Lower lobe of right lung (tissue), 2 donors: ENCODE measurements at places on chromosomes 4 and X.

- DNase-seq, result no peak
Measured at GRCh38 chrX:145751943-145752342, 65.7 kb upstream of the SLITRK2 start.

GRCh38 chr4:184808713-184809050, 17.1 kb downstream of the ACSL1 start:
- DNase-seq, result no peak

GRCh38 chr4:138259271-138259670, 17.1 kb upstream of the SLC7A11 start:
- no peak for DNase-seq

DNA sequence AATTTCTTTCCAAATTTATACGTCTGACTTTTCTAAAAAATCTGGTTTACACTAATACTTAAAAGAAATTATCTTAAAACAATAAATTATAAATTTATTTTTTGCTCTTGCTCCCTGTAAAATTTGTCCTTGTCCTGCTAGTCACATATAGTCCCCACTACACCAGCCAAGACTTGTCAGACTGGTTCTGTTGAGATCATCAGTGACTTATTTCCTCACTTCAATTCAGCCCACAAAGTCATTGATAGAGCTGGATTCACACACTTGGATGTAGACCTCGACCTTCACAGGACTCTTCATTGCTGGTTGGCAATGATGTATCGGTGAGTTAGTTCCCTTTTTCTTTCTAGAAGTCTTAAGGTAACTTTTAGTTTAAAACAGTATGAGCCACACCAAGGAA, at the start of gene TMPRSS11E:
TMPRSS11E (plus strand) TSS at position 263 of the 400 bp plus-strand sequence; CDS start at position 313, 50 bp downstream.
- no peak for DNase-seq

DNA sequence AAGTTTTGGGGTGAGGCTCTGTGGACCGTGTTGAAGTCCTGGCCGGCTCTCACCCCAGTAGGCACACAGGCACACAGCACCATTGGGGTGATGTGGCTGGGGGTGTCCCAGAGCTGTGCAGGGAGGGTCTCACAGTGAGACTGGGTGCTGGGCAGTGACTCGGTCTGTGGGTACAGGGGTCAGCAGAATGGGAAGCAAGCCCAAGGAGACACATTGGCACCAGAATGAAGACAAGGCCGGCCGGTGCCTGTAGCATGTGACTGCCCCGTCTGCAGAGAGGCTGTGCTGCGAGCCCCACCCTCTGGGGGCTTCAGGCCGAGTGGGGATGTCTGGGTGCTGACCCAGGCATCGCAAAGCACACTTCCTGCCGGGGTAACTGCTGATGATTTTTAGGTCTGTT, 5.2 kb downstream of the MAEA start:
- DNase-seq, result no peak

- no peak for DNase-seq
Measured at GRCh38 chrX:20382518-20383297, 116.0 kb upstream of the RPS6KA3 start.

- no peak for DNase-seq
Measured at GRCh38 chr4:80141543-80141942, 55.8 kb upstream of the PRDM8 start.

DNA sequence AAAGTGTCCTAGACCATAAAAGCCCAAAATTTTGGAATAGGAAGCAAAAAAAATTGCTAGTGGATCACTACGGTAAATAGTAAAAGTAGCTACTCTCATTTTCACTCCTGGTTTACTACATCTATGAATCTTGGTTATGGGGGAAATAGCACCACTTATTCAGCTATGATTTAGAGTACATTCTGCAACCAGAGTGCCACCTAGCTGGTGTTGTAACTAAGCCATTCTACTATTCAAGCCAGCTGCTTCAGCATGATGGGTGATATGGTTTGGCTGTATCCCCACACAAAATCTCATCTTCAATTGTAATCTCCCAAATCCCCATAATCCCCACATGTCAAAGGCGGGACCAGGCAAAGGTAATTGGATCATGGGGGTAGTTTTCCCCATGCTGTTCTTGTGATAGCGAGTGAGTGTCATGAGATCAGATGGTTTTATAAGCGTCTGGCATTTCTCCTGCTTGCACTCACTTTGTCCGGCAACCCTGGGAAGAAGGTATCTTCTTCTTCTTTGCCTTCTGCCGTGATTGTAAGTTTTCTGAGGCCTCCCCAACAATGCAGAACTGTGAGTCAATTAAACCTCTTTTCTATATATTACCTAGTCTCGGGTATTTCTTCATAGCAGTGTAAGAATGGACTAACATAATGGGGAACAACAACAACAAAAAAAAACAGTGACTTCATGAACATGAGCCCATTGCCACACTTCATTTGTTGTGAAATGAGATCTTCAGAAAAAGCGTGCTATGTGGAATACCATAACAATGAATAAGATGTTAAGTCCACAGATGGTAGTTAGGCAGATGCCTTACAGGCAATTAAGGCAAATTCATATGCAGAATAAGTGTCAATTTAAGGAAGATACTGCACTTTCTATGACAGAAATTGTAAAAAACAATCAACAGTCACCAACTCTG, 280.1 kb downstream of the PABPC4L start:
- DNase-seq, result no peak

DNA sequence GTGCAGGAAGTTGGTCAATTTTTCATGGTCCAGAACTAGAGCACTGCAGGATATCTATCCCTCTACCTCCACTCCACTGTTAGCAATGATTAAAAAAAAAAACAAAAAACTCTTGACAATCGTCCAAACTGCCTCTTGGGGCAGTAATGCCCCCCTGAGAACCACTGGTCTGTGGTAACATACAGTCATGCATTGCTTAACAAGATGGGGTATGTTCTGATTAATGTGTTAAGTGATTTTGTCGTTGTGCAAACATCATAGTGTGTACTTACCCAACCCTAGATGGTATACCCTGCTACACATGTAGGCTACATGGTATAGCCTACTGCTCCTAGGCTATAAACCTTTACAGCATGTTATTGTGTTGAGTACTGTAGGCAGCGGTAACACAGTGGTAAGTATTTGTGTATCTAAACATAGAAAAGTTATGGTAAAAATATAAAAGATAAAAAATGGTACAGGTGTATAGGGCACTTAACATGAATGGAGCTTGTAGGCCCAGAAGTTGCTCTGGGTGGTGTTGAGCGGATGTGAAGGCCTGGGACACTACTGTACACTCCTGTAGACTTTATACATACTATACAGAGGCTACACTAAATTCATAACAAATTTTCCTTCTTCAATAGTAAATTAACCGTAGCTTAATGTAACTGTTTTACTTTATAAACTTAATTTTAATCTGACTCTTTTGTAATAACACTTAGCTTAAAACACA, 34.1 kb downstream of the ART3 start:
- no peak for DNase-seq

GRCh38 chrX:108001218-108001814, 19.1 kb upstream of the TEX13B start:
- no peak for DNase-seq

DNA sequence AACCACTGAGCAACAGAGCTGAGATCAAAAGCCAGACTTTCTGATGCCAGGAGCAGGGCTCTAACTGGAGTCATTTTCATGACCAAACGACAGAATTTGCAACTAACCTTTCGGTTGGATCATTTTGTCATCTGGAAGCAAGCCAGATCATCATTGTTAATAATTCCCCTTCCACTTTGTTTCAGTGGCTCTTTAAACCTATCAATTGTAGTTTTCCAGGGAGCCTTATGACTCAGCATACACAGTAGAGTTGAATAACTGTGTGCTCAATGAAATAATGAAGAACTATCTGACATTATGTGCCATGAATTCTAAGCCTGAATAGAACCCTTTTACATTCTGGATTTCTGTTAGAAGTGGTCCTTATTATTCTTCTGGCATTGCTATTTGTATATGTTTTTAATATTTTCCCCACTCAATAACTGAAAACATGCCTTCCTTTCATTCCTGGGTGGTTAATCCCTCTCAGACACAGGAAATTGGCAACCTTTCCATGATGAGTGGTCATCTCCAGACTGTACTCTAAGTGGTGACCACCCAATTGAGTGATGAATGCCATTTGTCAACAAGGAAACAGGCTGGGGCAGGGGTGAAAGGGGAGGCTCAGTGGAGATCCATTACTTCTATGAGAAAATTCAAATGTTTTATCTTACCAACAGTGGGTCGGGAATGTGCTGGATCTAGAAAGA, 431.8 kb downstream of the BCOR start:
- DNase-seq, result no peak

DNA sequence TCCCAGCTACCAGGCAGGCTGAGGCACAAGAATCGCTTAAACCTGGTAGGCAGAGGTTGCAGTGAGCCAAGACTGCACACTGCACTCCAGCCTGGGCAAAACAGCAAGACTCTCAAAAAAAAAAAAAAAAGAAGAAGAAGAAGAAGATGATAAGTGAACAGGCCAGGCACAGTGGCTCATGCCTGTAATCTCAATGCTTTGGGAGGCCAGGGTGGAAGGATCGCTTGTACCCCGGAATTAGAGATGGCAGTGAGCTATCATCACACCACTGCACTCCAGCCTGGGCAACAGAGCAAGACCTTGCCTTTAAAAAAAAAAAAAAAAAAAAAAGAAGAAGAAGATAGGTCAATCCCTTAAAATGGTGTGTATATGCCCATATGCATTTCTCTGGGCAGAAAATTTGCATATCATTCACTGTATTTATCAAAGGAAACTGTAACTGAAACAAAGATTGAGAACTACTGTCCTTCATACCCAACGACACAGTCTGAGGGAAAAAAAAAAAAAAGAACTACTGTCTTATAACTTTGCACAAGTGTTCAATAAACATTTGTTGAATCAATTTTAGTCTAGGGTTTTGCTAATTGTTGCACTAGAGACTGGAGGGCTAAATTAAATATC, 2.3 kb downstream of the RFC1 start:
- no peak for DNase-seq

DNA sequence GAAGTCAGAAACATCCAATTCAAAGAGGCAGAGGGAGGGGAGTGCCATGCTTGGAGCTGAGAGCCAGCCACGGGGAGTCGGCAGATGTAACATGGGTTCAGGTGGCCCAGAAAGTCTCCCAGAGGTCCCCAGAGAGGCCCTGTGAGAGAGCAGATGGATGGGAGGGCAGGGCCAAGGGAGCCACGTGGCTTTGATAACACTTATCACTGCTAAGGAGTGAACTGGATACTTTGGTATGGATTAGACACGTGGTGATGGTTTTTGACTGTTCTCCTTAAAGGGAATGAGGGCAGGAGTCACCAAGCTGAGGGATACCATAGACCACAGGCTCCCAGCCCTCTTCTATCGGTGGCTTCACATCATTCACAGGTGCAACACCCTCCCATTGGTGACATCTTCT, 13.7 kb downstream of the CCKAR start:
- DNase-seq, result no peak

DNA sequence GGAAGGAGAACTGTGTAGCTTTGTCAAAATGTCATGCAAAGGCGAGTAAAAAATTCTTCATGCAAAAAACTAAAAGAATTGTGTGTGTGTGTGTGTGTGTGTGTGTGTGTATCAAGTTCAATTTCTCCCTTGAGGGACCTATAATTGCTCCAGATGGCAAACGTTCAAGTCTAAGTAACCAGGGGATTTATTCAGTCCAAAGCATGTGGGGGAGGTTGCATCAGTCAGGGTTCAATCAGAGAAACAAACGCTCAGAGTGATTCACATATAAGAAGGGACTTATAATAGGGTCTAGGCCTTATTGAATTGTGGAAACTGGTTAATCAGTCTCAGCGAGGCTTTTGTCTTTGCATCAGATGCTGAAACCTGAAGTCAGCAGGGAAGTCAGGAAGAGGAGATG, 5.0 kb downstream of the DCAF8L1 start:
- no peak for DNase-seq

DNA sequence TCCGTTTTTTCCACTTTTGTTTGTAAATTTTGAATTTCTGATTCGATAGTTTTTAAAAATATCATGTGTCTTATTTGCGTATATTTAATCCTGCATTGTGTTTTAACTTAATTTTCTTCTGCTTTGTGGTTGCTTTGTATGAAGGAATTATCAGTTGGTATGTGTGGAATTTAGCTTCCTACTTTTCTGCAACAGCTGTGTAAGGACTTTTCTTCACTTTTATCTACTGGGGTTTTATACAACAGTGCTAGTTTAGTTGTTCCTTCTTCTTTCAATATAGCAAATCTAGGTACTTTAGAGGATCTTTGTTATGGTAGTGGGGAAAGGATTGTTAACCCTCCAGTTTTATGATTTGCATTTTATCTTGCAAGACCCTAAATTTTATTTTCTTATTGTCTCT, 410.3 kb downstream of the CCSER1 start:
- DNase-seq, result no peak

DNA sequence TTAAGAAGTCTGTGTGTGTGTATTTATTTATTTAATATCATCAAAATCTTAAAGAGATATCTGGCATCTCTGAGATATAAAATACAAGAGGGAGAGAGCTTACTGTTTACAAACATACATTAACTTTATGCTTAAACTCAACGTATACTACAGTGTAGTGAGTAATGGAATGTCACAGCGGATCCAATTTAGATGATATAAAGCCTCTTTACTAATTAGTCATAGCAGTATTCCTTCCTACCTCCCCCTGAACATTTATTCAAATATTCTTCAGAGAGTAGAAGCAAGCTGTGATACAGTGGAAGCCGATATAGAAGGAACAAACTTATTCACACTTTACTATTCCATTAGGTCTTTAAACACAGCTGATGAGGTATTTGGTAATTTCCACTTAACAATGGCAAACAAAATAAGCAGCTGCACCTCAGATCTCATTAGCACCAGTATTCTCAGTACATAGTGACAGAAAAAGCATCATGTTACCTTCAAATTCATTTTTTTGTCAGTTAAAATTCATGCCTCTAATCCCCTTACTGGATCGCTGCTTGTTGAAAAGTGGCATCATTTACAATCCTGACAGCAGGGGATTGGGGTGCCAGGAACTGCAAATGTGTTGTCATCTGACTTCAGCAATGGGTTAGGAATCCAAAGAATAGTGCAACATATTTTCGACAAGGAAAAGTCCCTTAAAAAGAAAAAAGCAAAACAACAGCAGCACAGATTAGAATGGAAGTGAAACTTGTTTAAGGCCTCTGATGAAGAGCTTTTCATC, 658.7 kb upstream of the EPHA5 start:
- no peak for DNase-seq

GRCh38 chrX:42025861-42026260, 102.5 kb upstream of the CASK start:
- DNase-seq, result no peak

GRCh38 chrX:3006495-3006894, at the start of gene ARSH:
Gene ARSH, plus strand, starts transcription at chrX:3006546. Its CDS starts 67 bp downstream, at chrX:3006613.
- DNase-seq, result no peak

- no peak for DNase-seq
Measured at GRCh38 chrX:153412746-153413720, 1.8 kb downstream of the ZFP92 start.
